Pulmonary artery endothelial cell (primary cell): ENCODE measurements at places on chromosomes 7 and 10. TPM values are rescaled to one million over a fixed set of nuclear protein-coding genes. Genes with fewer than 3 reads are reported as not detected.

DNA sequence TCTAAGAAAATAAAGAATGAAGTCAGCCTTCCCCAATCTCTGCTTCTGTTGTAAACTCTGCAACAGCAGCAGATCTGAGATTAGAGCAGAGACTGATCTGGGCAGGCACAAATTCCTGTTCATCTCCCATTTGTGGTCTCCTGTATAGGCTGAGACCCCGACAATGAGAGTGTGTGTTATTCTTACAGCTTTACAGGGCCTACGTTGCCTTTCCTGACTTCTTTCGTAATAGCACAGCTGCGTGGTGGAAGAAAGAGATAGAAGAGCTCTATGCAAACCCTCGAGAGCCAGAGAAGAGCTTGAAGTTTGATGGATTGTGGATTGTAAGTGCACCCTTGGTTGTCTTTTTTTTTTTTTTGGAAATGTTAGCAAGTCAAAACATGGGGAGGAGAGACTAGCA lies 72.1 kb downstream of the PRSS58 start:
- no peak for DNase-seq

- no peak for DNase-seq
Observed at GRCh38 chr10:81873932-81874816, 820 bp upstream of the NRG3 start.

- DNase-seq, result no peak
Observed at GRCh38 chr7:136292365-136292764, 315.2 kb upstream of the MTPN start.

The EPHA1 gene
- under 0.01 and 0.07 TPM in 2 replicates for total RNA-seq

DNA sequence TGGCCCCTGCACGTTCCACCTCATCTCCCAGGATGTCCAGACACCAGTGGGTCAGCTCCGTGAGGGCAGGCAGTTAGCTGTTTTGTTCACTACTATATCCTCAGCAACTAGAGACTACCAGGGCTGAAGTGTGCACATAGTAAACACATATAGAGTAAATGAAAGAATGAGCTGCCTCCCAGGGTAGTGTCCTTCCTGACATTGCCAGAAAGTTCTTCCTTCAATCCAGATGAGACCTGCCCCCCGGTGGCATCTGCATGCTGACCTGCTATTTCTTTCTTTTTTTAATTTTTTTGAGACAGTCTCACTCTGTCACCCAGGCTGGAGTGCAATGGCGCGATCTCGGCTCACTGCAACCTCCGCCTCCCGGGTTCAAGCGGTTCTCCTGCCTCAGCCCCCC lies 14.0 kb upstream of the ARPC1A start:
- DNase-seq, result no peak

- no peak for DNase-seq
Observed at GRCh38 chr7:27995228-27995627, 185.4 kb downstream of the JAZF1 start.

DNA sequence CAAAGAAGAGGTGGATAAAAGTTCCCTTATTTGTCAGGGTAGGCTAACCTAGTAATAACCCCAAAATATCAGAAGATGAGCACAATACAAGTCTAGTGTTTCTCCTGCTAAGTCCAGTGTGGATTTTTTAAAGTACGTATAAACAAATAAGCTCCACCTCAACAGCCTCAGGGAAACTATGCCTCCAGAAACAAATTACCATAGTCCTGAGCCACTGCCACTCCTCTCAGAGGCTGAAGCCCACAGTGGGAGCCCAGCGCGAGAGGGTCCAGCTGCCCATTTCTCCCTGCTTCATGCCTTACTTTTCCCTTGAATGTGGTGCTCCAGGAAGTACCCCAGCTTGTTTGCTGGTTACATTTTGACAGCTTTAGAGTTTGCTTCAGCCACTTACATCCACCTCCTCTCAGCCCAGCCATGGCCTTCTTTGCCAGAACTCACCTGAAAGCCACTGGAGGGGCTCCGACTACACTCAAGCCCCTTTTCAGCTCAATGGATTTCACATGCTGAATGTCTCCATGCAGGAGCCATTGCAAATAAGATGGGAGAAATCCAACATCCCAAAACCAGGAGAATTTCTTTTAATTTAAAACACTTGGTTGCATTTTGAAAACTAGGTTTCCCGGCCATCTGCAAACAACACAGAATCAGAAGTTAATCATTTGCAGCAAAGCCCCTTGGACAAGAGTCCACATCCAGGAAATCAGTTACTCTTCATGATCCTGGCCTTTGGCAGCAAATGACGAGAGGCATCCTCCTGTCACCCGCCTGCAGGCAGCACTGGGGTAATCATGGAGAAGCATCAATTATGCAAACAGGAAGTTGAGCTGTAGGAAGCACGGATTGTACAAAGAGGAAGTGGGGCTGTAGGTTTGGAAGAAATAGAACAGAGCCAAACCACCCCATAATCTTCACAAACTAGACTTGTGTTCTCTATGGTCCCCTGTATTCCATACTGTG lies 138.1 kb downstream of the HERPUD2 start:
- no peak for DNase-seq

The LIPJ gene
- total RNA-seq, result 0.21 TPM in 1 of 2 replicates, not detected in the other

- no peak for DNase-seq
Observed at GRCh38 chr10:22611425-22612115, 102.8 kb downstream of the PIP4K2A start.

- peak; percentile 81 for DNase-seq
Observed at GRCh38 chr7:80942261-80943041, 23.6 kb upstream of the SEMA3C start.

DNA sequence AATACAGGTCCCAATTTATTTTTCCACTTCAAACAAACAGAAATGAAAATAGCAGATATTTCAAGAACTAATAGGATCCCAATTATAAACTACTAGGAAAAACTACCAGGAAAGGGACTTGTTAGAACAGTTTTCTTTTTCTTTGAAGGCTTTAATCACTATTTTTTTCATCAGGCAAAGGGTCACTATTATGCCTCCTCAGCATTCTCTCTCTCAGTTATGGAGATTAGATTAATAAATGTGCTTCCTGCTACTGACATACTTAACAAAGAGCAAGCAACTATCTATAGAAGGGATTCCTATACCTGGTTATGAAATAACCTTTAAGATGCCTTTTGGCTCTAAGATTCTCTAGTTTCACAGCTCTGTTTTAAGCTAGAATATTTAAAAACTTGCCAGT lies 71.0 kb upstream of the OGDHL start:
- no peak for DNase-seq

The MYL10 gene
- total RNA-seq, result not detected in 2 replicates

The PTER gene
- 2.3 and 6.4 TPM in 2 replicates for total RNA-seq

The ZNF485 gene
- total RNA-seq, result 2.0 and 2.5 TPM in 2 replicates

GRCh38 chr7:98317366-98318040 lies 36.0 kb downstream of the BRI3 start:
- no peak for DNase-seq

The HSPB1 gene
- total RNA-seq, result 78.8 and 159 TPM in 2 replicates

DNA sequence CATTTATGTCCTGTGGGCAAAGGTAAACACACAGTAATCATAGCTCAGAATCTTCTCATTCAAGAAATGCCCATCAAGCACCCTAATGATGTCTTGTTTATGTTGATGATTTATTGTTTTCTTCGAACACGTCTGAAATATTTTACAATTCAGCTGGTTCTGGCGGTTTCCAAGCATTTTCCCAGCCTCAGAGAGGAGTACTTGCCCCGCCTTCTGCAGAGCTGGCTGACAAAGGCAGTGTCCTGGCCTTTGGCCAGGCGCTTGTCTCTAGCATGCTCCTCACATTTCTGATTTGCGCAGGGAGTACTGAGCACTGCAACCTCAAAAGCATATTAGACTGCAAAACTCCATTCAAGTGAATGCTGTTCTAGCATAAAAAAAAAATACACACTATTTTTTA lies 314.2 kb upstream of the GNAI1 start:
- DNase-seq, result no peak

DNA sequence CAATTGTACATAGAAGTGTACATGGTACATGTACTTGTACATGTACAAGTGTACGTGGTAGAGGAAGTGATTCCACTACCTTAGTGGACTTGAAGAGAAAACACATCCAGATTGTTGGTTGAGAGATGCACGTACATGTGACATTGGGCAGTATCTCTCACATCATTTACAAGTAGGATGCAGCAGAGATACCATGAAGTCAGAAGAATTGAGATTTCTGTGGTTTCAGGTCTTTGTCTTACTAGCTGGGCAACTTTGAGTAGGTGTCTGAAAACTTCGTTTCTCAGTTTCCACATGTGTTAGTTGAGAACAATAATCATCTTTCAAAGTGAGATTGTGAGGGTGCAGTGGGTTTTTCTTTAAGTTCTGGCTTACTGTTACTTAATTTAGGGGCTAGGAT lies 21.5 kb downstream of the CLDN12 start:
- DNase-seq, result no peak

- no peak for DNase-seq
Observed at GRCh38 chr10:122316224-122316884, 45.3 kb downstream of the BTBD16 start.

GRCh38 chr7:119783799-119784198 lies 489.2 kb upstream of the KCND2 start:
- DNase-seq, result no peak

DNA sequence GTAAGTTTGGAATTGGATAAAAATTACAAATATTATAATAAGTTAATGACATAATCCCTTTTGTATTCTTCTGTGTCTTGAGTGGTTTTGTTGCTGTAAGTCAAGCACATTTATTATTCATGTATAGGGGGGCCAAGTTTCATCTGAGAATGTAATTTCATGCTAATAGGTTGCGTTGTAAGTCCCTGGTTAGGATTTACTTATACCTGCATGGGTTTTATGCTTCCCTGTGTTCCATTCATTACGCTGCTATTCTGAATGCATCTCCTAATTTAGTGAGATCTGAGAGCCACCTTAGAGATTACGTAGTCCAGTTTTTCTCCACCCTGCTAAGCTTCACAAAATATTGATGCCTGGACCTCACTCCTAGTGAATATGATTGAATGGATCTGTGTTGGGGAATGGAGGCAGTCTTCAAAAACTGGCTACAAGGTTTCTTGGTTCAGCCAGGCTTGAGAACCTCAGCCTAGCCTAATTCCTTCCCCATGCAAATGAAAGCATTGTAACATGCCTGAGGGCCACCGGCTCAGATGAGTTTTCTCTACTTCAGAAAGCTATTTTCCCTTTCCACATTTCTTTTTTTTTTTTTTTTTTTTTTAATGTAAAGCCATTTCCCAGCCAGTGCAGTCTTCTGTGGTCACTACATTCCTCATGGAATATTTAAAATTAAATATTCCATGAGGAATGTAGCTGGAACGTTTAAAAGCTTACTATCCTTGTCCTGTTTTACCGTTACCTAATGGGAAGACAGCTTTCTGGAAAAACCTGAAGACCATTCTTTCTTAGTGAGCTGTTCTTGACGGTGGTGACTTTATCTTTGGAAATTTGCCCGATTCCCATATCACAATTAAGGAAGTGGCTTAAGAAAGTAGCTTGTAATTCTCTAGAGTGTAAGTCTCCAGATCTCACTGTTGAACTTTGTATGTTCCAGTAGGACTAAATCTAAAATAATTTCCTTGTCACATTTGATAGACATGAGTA lies 16.0 kb downstream of the PAPSS2 start:
- peak; percentile 69 for DNase-seq

- DNase-seq, result no peak
Observed at GRCh38 chr7:50364645-50365044, 60.1 kb downstream of the IKZF1 start.

The ARHGAP21 gene
- 62.2 and 73.9 TPM in 2 replicates for total RNA-seq

DNA sequence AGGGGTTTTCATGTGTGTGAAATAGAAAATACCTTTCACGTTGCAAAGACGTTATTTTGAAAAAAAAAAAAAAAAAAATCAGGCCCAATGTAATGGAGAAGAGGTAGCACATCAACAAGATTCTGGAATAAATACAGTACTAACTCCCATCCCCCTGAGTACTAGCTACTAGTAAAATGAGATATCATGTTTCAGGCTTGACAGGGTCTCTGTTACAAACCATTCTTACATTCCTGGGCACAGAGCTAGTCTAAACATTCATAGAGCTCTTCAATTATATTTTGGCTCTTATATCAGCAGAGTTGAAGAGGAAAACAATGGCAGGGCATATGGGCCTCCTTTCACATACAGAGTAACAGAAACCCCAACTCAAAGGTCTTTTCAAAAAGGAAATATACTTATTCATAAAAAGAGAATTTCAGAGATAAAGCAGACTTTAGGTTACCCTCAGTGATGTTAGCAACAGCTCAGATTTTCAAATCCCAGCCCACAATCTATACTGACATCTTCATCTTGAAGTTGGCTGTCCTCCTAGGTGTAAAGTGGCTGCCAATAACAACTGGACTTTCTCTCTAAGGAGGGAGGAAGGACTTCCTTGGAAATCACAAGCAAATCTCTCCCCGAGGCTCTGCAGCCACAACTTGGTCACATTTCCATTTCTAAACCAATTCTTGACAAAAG lies 18.6 kb downstream of the C7orf33 start:
- no peak for DNase-seq

GRCh38 chr10:44552726-44553125 lies 167.8 kb upstream of the CXCL12 start:
- no peak for DNase-seq

DNA sequence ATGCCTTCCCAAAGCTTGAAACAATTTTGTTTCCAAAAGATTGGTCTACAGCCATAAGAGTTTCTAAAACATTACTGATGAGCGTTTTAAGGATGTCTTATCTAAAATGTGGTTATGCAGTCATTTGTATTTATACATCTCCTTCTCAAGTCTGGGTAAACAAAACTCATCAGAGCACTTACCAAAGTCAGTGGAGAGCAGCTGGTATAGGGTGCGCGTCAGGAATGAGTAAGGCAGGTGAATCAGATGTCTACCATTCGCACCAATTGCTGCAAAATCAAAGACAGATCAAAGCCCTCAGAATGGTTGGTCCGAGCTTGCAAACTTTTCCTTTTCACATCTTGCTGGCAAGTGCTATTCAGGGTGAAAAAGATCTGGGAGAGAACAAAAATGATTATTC lies 65.6 kb upstream of the FAM171A1 start:
- DNase-seq, result no peak

- DNase-seq, result no peak
Observed at GRCh38 chr10:1345368-1345767, 289.2 kb downstream of the WDR37 start.

The OR2A5 gene
- total RNA-seq, result not detected in 2 replicates

GRCh38 chr7:45484094-45484493 lies 90.1 kb upstream of the ADCY1 start:
- DNase-seq, result no peak

The ICA1 gene
- 23.8 and 28.8 TPM in 2 replicates for total RNA-seq

- peak; percentile 11 for DNase-seq
Observed at GRCh38 chr10:73940634-73941221, 29.8 kb downstream of the PLAU start.

GRCh38 chr7:108395426-108395825 lies 60.8 kb downstream of the NRCAM start:
- no peak for DNase-seq

GRCh38 chr7:48083114-48083830 lies 5.8 kb upstream of the UPP1 start:
- no peak for DNase-seq

The FZD1 gene
- total RNA-seq, result 2.6 and 4.7 TPM in 2 replicates

The PHYHIPL gene
- not detected in 2 replicates for total RNA-seq

- DNase-seq, result no peak
Observed at GRCh38 chr10:118458957-118459641, 117.0 kb upstream of the FAM204A start.
